ENCODE measurements at places on chromosomes 16 and 17.
A peak's percentile ranks its signal among the peaks of the same experiment; 100 is the strongest.

DNA sequence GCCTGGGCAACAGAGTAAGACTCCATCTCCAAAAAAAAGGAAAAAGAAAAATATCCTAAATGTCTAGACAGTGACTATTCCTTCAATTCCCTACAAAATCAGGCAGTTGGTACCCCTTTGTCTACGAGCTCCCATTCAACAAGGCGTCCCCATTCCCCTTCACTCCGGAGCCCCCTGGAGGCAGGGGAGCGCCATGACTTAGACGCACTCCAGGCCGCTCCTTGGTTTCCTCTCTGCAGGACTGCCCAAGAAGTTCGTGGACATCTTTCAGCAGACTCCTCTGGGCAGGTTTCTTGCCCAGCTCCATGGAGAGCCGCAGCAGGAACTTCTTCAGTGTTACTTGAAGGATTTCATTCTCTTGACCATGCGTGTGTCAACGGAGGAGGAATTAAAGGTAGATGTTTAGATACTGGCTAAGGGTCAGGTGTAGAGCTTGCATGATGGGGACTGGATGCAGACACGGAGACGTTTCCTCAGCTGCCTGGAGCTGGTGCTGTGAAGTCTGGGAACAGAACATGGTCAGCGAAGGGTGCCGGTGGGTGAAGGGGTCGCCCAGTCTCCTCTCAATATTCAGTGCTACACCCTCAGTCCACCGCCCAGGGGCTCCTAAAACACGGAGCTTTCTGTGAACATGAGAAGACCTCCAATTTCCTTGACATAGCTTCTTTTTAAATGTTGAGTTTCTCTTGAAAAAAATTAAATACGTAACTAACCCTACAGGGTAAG is 53.3 kb upstream of the ENDOV start:
- no peak for DNase-seq

DNA sequence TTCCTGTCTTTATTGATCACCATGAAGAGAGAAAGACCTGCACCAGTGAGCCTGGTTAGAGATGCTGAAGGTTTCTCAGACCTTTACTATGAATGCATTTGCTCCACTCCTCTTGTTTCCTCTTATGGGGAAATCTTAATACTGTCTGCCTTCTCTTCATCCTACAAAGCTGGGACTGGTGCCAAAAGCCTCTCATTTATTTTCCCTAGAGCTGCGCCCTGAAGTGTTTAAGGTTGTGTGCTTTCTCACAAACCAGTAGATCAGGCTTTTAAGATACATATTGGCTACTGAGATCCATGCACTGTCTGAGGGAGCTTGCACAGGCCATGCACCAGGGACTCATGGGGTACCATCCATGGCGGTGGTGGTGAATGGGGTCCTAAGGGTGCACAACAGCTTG is 286.1 kb upstream of the PMFBP1 start:
- no peak for DNase-seq

DNA sequence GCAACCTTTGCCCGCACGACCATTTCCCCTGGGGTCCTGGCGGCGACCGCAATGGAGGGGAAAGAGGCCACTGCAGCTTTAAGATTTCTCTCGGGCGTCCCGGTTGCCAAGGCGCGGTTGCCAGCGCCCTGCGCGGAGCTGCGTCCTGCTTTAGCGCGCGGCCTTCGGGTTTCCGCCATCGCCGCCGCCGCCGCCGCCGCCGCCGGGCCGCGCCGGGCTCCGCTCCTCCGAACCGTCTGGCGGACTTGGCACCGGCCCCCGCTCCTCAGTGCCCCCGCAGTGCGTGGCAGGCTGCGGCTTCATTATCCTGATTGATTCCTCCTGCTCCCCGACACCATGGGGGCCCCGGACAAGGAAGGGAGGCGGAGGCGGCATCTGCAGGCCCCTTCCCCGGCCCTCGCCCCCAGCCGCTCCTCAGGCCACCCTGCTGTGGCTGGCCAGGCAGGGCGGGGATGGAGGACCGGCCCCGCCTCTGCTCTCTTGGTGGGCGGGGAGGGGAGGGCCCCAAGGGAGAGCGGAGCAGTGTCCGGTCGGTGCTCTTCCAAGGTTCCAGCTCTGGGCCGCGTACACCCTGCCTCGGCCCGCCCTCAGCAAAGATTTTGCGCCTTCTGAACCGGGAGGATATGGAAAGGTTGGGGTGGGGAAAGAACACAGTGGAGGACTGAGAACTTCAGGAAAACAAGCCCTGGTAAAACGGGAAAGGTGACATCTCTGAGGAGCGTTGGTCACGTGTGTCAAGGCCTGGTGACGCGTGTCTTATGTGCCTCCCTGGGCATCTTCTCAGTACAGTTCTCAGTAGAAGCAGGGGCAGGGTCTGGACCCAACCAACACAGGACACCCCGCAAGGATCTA is 34.0 kb downstream of the NEUROD2 start:
- DNase-seq = peak; percentile 93

GRCh38 chr17:7858522-7858810 is 663 bp downstream of the CYB5D1 start:
- peak; percentile 57 for DNase-seq

DNA sequence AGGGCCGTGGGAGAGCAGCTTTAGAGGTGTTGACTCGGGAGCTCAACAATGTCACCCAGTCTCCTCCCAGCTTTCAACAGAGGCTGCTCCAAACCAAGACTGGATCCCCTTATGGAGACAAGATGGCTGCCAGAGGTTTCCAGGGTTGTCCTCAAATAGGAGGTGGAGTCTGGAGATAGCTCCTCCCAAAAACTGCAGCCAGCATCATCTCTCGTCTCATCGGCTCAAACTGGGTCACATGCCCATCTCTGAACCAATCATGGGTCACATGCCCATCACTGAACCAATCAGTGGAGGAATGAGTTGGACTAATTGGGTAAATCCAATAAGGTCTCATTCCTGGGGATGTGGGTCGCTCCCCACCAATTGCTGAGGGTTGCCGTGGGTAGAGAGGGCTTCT is 41.1 kb upstream of the C16orf82 start:
- no peak for DNase-seq

DNA sequence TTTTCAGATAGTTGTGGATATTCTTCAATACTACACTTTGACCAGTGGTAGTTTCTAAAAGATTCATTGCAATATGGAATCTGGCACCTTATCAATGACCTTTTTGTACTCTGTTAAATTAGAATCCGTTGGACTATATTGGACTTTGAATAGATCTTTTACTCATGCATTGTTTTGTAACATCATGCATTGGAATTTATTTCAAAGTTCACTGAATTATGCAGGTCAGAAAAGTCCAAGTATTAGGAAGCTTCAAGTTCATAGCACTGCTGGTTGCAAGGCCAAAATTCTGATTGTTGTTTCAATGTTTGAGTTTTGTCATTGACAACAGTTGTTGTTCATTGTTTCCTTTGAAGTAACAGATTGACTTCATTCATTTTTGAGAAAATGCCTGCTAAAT is 7.9 kb upstream of the DHRS11 start:
- DNase-seq = no peak

- DNase-seq = peak; percentile 88
Observed at GRCh38 chr17:44350733-44351226, 5.7 kb downstream of the GRN start.

GRCh38 chr17:66347661-66348514 is 45.5 kb downstream of the PRKCA start:
- no peak for DNase-seq
